ENCODE measurements at places on chromosomes 3 and 15.

DNA sequence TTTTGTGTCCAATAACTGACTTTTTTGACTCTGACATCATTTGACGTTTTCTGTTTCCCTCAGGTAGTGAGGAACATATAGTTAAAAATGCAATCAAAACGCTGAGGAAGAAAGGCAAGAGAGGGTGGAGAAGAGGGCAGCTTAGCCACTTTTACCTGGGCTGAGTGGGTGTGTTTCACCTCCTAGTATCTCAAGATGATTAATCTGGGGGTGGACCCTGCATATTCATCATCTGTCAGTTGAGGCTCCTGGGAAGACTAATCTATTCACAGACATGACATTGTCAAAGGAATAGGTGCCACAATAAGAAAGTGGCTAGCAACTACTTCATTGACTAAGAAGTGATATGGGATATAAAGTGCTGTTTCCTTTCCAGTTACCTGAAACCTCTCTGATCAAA lies 331.5 kb upstream of the RARB start:
- no peak for DNase-seq

- peak; percentile 29 for DNase-seq
Measured at GRCh38 chr15:66894986-66895780, 170.2 kb upstream of the SMAD3 start.

DNA sequence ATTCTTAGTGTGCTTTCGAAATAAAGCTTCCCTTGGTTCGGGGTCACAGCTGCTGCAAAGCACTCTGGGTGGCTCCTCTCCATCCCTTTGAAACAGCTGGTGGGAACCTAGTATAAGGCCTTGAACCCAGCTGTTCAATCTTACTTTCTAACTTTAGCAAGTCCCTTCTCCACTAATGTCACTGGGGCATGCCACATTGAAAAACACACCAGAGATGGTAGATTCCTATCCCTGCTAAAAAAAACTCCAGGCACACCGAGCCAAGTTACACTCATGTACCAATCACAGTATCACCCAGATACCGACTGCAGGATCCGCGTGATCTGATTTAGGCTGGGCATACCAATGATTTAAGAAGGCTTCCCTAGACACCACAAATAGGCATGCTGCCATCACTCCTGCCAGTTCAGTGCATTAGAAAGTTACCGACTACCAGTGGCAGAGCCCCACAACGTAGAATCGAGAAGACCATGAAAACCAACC lies 65.0 kb downstream of the WWTR1 start:
- DNase-seq, result no peak

- no peak for DNase-seq
Measured at GRCh38 chr15:68785541-68785940, 35.2 kb downstream of the ANP32A start.

DNA sequence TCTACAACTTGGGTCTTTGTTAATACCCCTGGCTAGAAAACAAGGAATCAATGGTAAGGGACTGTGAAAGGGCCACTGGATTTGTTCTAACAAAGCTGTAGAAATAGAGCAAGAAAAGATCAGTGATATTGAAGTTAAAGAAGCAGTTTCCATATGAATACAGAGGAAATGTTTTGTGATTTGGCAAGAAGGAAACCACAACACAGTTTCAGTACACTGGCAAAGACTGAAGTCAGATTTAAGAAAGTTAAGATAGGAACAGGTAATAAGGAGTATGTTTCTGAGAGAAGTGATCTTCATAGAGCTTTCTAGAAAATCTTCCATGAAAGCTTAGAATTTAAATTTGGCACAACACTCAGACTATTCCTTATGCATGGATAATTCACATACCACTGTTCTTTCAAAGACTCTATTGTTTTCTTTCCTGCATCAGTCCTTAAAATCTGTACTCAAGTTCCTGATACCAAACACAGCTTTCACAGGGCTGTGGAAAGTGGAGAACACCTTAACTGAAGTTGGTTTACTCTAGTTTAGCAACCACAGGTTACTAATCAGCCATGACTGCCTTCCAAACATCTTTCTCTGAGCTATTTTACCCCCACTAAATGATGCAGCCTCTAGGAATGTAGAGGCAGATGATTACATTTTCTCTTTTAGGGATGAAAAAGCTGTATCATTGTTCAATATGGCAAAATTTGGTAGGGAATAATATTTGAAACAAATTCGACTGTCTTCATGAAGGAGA lies 32.4 kb upstream of the ALCAM start:
- no peak for DNase-seq

GRCh38 chr3:77935418-77935817 lies 895.5 kb downstream of the ROBO2 start:
- no peak for DNase-seq

GRCh38 chr3:117602058-117602644 lies 892.6 kb downstream of the TUSC7 start:
- no peak for DNase-seq

- DNase-seq, result no peak
Measured at GRCh38 chr3:146468234-146468633, 1.1 kb downstream of the PLSCR2 start.

GRCh38 chr15:46921891-46922290 lies 795.4 kb upstream of the SEMA6D start:
- no peak for DNase-seq

DNA sequence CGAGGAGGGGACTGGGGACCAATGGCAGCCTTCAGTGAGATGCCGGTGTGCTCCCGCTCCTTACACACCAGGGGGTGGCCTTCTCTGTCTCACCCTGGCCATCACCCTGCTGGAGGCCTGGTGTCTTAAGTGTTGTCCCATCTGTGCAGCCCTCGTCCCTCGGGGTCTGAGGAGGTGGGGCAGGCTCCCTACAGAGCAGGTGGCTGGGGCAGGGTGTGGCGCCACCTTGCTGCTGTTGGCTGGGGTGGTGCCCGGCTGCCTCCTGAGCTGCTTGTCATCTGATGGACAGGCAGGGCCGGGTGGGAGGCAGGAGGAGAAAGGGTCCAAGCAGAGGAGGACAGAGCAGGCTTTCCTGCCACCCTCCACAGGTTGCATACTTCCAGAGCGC lies 25.9 kb downstream of the PTPN23 start:
- no peak for DNase-seq

DNA sequence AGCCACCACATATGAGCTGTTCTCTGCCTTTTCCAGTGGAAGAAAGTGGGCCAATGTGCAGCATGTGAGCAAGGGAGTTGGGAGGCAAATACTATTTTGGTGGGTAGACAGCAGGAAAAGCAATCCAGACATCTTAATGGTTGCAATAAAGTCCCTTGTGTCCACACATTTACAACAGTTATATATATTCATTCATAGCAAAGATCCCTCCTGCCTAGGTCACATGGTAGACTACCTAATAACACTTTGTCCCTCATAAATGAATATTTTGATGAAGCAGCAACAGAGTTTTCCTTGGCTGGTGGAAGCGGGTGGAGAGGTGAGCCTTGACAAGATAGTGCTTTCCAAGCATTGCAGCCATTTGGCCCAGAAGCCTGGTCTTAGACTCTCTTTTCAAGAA lies 6.2 kb upstream of the NSMCE3 start:
- no peak for DNase-seq

GRCh38 chr15:65028338-65028737 lies 1.1 kb downstream of the MTFMT start:
- no peak for DNase-seq

- DNase-seq, result no peak
Measured at GRCh38 chr15:64232400-64232799, 69.6 kb upstream of the PPIB start.

- DNase-seq, result peak; percentile 63
Measured at GRCh38 chr3:172709774-172710663, 848 bp downstream of the NCEH1 start.

GRCh38 chr3:85652360-85652759 lies 693.6 kb downstream of the CADM2 start:
- DNase-seq, result no peak

DNA sequence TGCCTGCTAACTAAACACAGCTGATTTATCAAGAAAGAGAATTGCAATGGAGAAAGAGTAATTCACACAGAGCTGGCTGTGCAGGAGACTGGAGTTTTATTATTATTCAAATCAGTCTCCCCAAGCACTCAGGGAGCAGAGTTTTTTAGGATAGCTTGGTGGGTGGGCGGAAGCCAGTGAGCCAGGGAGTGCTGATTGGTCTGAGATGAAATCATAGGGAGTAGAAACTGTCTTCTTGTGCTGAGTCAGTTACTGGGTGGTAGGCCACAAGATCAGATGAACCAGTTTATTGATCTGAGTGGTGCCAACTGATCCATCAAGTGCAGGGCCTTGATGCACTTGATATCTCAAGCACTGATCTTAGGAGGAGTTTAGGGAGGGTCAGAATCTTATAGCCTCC lies 891.9 kb upstream of the CADM2 start:
- no peak for DNase-seq

DNA sequence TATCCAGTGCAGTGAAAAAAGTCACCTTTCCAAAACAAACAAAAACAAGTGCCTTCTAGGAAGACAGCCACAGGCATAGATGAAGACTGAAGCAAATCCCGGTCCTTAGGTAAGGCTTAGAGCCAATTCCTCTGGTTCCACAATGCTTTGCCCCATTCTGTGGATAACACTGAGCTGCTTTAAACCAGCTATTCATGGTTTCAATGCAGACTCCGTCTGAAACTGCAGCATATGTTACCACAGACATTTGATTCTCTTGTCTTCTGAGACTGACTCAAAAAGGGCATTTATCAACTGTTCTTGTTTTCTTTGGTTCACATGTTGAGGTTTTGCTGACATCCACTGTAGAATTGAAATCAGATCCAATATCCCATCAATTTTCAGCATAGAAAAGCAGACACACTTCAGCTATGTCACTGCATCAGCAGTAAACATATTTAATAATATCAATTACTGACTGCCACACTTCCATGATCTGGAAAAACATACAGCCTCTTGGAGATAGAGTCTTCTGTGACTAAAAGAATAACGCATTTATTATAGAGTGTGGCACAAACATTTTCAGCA lies 659.3 kb downstream of the ROBO2 start:
- no peak for DNase-seq

- DNase-seq, result no peak
Measured at GRCh38 chr15:98718426-98719136, 70.2 kb downstream of the IGF1R start.

DNA sequence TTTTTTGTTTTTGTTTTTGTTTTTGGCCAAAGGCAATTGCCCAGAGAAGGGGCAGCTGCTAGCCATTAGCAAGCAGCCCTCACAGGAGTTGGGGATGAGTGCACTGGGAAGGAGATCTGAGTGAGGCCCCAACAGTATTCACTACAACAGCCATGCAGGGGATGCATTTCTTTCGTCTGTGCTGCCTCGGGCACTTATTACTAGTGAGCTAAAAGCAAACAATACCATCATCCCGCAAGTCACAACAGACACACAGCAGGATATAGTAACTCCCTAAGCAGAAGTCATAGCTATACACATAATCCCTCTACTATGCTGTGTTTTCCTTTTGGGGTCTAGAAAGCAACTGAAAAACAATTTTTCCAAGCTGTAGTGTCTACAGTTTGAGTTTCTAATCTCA lies 27.2 kb downstream of the CRTAP start:
- DNase-seq, result no peak

GRCh38 chr3:20052851-20053250 lies 12.6 kb downstream of the KAT2B start:
- DNase-seq, result no peak

DNA sequence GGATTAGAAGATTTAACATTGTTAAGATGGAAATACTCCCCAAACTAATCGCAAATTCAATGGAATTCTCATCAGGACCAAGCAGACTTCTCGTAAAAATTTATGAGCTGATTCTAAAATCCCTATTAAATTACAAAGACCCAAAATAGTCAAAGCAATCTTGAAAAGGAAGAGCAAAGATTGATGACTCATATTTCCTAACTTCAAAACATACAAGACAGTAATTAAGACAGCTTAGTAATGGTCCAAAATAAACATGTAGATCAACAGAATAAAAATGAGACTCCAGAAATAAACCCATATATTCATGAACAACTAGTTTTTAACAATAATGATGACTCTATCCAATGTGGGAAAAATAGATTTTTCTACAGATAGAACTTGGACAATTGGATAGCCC lies 148.7 kb downstream of the SI start:
- DNase-seq, result no peak

DNA sequence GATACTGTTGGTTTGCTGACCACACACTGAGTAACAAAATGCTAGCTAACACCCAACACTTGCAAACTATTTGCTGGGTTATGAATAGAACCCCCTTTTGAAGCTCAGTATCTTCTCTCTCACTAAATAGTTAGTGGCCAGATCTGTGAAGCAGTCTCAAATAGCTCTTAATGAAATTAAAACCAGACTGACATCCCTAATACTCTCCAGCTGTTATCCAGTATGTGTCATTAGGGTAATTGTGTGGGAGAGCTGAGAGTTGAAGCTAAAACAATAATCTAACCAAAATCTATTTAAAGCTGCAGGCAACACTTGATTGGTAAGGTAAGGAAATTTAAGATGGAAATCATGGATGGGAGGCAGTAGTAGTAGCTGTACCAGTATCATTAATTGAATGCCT lies 110.4 kb upstream of the RORA start:
- no peak for DNase-seq

GRCh38 chr3:155682426-155683343 lies 62.2 kb downstream of the PLCH1 start:
- no peak for DNase-seq

- no peak for DNase-seq
Measured at GRCh38 chr3:126304704-126305103, 52.5 kb downstream of the KLF15 start.

- DNase-seq, result peak; percentile 51
Measured at GRCh38 chr15:71357321-71357732, 242.1 kb downstream of the THSD4 start.

DNA sequence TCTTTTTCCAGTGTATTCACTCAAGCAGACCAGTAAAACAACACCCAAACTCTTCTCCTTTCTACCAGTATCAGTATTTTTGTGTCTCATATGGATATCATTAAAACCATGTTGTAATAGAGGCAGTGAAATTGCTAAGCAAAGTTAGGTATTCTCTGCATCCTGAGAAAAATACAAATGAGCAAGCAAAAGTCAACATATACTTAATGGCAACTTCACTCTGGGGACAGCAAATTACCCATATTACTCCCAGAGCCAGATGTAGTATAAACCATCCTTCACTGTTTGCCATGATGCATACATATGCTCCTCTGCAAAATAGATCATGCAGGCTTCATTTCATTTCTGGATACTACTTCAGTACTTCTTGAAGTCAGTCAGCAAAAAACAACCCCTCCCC lies 22.1 kb downstream of the UBA5 start:
- no peak for DNase-seq

DNA sequence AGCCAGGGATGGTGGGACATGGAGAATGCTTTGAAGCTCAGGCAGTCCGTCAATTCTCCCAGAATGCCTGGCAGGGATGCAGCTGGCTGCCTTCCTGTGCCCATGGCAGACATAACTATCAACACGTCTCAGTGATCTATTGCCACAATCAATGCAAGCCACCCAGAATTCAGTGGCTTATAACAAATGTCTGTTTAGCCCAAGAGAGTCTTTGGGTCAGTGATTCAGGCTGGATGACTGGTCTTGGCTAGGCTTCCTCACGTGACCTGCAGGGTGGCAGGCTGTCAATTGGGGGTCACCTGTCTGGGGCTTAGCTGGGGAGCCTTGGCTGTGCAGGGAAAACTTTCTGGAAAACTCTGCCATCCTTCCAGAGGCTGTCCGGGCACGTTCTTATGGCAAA lies 213.1 kb upstream of the LRRFIP2 start:
- no peak for DNase-seq
